ENCODE measurements at places on chromosomes 7 and 10. TPM values are rescaled to one million over a fixed set of nuclear protein-coding genes. Genes with fewer than 3 reads are reported as not detected.

DNA sequence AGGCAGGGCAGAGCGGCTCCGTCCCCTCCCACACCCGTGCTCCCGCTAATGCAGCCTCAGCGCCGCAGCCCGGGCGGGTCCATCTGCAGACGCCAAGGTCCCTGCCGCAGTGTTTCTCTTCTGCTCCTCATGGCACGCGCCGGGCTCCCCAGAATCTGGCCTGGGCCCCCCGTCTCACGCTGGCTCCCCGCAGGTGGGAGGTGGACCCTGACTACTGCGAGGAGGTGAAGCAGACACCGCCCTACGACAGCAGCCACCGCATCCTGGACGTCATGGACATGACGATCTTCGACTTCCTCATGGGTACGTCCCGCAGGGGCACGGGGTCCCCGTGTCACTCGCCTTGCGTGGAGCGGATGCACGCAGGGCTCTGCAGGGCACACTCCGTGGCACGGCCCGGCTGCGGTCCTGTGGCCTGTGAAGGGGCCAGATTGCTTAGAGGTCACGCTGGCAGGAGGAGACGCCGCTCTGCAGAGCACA is 33.5 kb upstream of the FOXL3 start:
- H3K4me3 ChIP-seq = no peak overlapping the region
- DNase-seq = no peak
- no peaks in the 10 kb centered on the region for H3K4me1 ChIP-seq
- H3K27ac ChIP-seq = no peak overlapping the region
- peaks cover 7% of the 10 kb centered on the region for H3K27me3 ChIP-seq

DNA sequence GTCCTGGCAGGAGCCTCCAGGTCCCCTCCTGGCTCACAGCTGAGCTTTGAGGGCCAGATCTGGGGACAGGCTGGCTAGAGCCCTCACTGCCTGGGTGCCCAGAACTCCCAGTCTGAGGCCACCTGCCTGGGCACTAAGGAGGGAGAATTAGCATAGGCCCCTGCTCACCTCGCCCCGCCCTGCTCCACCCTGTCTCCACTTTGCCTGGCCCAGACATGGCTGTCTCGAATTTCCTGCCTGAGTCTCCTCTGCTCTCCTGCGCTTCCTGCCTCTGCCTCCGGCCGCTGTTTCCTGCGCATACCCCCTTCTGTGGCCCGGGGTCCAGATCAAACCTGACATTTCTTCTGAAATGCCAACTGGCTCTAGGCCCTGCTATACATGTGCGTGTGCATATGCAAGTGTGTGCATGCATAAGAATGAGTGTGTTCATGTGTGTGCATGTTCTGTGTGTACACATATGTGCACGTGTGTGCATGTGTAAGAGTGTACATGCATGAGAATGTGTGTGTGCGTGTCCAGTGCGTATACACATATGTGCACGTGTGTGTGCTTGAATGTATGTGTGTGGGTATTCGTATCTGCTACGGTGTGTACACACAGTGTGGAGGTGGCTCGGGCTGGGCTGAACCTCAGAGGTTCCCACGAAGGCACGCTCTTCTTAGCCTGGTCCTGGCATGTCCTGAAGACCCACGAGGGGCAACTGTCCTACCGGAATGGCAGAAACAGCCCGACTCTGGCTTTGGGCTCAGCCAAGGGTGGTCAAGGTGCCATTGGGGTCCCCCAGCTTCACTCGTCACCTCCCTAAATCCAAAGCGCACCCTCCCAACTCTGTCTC is 64.9 kb downstream of the MYL10 start:
- H3K36me3 ChIP-seq = no peaks in the 10 kb centered on the region
- H3K27ac ChIP-seq = no peak overlapping the region
- no peaks in the 10 kb centered on the region for H3K4me1 ChIP-seq
- no peak for DNase-seq

DNA sequence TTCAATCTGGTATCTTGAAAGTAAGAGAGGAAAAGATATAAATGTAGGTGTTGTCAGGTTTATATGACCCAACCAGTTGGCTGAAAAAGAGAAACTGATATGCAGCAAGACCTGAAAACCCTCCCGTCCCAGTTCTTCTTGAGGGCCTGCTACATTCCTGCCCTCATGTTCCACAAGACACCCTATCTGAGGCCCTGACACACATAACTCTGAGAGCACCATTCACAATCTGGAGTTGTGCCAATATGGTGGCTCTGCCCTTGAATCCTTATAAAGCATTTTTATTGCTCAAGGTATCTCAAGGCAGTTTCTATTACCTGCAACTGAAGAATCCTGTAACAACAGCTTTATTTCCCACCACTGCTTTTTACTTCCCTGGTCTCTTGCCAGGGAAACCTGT is 17.0 kb downstream of the XPNPEP1 start:
- no peak overlapping the region for H3K27ac ChIP-seq
- no peak for DNase-seq

DNA sequence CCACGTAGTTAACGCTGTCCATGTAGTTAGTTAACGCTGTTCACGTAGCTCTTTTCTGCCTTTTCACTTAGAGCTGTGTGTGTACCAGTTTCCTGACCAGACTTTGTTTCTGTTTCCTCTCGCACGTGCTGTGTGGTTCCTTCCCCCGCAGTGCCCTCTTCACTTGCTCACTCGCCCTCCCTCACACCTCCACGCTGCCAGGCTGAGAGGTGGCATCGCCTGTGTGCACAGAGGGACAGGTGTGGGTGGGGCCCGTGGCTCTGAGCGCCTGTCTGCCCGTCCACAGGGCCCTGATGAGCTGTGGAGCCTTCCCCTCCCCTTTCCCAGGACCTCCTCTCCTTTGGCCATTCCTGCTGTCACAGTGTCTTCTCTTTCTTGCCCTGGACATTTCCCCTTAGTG is 30.6 kb downstream of the WDR37 start:
- peaks cover 56% of the 10 kb centered on the region for H3K36me3 ChIP-seq
- H3K27ac ChIP-seq = no peak overlapping the region
- H3K4me3 ChIP-seq = no peak overlapping the region
- no peak for DNase-seq
- H3K27me3 ChIP-seq = no peaks in the 10 kb centered on the region

Gene HOXA5
- total RNA-seq = 1.6 TPM

Gene INMT
- total RNA-seq = not detected

DNA sequence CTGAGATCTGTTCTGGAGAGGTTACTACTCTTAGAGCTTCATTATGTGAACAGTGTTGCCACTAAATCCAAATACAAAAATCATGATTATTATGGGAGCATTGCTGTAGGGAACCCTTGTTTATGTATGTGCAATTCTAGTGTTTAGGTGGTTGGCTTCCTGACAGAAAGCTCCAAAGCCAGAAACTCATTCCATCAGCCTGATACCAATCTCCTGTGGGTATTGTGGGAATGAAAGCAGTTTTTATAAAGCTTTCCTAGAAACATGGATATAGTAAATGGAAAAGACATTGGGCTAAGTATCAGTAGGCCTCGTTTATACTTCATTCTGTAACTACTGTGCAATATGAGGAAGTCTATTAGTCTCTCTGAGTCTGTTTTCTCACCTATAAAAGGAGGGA is 6.4 kb downstream of the SDK1 start:
- H3K4me3 ChIP-seq = no peak overlapping the region
- H3K4me1 ChIP-seq = no peaks in the 10 kb centered on the region
- no peaks in the 10 kb centered on the region for H3K36me3 ChIP-seq
- peaks cover 5% of the 10 kb centered on the region for H3K27me3 ChIP-seq
- DNase-seq = no peak
- H3K27ac ChIP-seq = no peak overlapping the region

Gene C7orf57
- total RNA-seq = not detected

DNA sequence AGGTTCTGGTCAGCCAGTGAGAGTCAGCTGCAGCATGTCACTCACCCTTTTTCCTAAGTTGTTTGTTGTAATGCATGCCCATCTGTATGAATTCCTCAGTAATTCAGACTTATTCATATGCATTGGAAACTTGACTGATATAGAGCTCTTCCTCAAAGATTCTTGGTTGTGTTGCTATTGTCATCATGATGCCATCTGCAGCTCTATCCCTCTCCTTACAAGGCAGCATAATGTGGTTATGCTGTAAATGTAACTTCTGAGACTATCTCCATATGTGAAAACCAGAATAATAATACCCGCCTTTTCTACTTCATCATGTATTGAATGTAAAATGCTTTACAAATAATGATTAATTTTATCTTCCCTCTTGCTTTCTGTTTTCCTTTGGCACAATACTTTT is 252.6 kb upstream of the MTPN start:
- no peak overlapping the region for H3K27ac ChIP-seq
- no peak for DNase-seq
- no peaks in the 10 kb centered on the region for H3K27me3 ChIP-seq
- H3K4me3 ChIP-seq = no peak overlapping the region

- no peak overlapping the region for H3K27ac ChIP-seq
- H3K4me1 ChIP-seq = peaks cover 47% of the 10 kb centered on the region
- H3K4me3 ChIP-seq = no peak overlapping the region
Measured at GRCh38 chr7:151682831-151683614, 163.3 kb upstream of the RHEB start.

DNA sequence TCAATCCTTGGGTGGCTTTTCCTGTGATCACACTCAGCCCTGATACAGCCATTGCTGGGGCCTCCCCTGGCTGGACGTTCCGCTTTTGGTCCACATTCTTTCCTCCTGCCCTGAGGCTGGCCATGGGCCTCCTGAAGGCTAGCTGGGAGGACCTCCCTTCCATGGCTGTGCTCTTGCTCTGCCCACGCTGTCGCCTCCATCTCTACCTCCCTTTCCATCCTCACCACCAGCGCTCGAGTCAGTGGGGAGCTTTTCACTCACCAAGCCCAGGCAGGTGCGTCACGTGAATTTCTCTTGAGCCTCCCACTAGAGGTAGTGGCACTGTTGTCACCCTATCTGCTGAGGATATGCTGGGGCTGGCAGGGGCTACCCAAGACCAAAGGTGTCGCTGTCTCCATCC is 85.9 kb downstream of the BMS1 start:
- peaks cover 20% of the 10 kb centered on the region for H3K27me3 ChIP-seq
- H3K36me3 ChIP-seq = no peaks in the 10 kb centered on the region
- peaks cover 10% of the 10 kb centered on the region for H3K4me1 ChIP-seq

DNA sequence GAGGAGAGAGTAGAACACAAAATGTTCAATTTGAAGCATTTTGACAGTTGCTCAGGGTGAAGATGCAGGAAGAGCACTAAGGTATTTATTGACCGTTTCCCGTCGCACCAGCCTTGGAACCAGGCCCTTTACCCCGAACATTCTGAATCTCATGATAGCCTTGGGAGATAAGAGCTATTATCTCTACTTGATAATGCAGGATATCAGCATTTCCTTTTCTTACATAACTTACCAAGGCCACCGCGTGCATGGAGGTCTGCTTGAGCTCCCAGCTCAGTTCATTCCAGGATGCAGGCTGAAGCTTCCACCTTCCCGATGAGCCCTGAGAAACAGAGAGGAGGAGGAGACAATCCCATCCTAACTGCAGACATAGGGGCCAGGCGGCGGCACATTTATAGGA is 324.2 kb upstream of the COBL start:
- no peaks in the 10 kb centered on the region for H3K4me1 ChIP-seq
- no peak for DNase-seq
- peaks cover 2% of the 10 kb centered on the region for H3K27me3 ChIP-seq
- H3K27ac ChIP-seq = no peak overlapping the region

Gene SLC29A3
- total RNA-seq = 2.8 TPM

GRCh38 chr7:12327922-12328321 is 75.7 kb downstream of the VWDE start:
- no peak for DNase-seq
- no peak overlapping the region for H3K27ac ChIP-seq
- H3K4me3 ChIP-seq = no peak overlapping the region
- no peaks in the 10 kb centered on the region for H3K27me3 ChIP-seq
- H3K36me3 ChIP-seq = no peaks in the 10 kb centered on the region

Gene TMEM236
- total RNA-seq = 0.18 TPM

GRCh38 chr10:85548034-85548433 is 818.6 kb downstream of the GRID1 start:
- H3K27ac ChIP-seq = no peak overlapping the region
- no peaks in the 10 kb centered on the region for H3K27me3 ChIP-seq
- no peaks in the 10 kb centered on the region for H3K4me1 ChIP-seq

- H3K4me1 ChIP-seq = peaks cover 62% of the 10 kb centered on the region
- H3K36me3 ChIP-seq = peaks cover 15% of the 10 kb centered on the region
- no peaks in the 10 kb centered on the region for H3K27me3 ChIP-seq
- DNase-seq = peak; percentile 62
- H3K4me3 ChIP-seq = peak overlapping the region; percentile 81
- peak overlapping the region; percentile 96 for H3K27ac ChIP-seq
Measured at GRCh38 chr7:134712196-134712595, 65.5 kb downstream of the BPGM start.

Gene CPED1
- total RNA-seq = 99.8 TPM

Gene LRRD1
- total RNA-seq = not detected

DNA sequence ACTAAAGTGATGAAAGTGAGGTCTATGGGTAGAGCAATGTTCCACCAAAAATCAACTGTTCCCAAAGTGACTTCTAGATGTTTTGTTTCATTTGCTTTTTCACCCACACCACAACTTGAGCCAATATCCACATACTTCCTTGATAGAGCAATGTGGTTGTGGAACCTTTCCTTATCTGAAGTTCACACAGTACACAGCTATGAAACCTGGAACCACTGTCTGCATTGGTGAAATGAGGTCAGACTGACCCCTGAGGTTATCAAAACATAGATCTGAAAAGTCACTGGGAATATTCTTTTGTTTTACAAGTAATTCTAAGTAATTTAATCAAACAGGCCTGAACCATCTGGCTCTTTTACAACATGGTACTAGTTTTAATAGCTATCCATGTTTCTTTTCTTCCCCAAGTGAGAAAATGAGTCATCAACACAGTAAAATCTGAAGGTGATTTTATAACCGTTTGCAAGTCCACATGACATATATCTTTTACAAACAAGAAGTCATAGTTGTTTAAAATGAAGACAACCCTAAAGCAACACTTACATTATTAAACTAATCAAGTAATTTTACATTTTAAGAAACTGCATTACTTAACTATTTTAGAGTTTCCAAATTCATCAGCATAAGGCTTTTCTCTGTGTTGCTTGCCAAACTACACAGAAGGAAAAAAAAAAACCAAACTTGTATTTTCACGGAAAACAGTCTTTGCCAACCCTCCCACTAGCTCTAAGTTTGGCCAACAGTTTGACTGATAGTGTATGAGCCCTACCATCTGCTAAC is 80.3 kb downstream of the LRRC17 start:
- peaks cover 3% of the 10 kb centered on the region for H3K4me1 ChIP-seq
- DNase-seq = peak; percentile 58
- H3K4me3 ChIP-seq = no peak overlapping the region
- no peaks in the 10 kb centered on the region for H3K27me3 ChIP-seq

Gene PLAU
- total RNA-seq = 13.9 TPM

- H3K27me3 ChIP-seq = no peaks in the 10 kb centered on the region
- H3K27ac ChIP-seq = peak overlapping the region; percentile 20
- H3K36me3 ChIP-seq = peaks cover 5% of the 10 kb centered on the region
- H3K4me3 ChIP-seq = peak overlapping the region; percentile 67
- no peak for DNase-seq
Measured at GRCh38 chr7:2312267-2312929, 1.8 kb downstream of the SNX8 start.
